ENCODE measurements at places on chromosomes 2 and 18.

DNA sequence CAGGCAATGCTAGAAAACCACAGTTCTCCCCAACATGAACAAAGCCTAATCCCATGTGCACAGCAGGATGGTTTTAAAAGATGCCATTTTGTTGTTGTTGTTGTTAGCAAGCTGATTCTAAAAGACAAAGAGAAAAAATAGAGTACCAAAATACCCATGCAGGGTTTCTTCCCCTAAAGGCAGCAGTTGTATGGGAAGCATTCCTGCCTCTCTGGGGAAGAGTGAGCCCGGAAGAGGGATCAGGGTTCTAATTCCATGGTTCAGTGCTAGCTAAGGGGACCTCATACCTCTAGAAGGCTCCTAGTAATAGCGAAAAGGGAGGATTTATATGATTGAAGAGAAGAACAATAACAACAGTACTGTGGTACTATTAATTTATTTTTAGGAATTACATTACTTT lies 327.6 kb downstream of the DPP10 start:
- DNase-seq: no peak

- no peak for DNase-seq
Observed at GRCh38 chr2:223991611-223992010, 34.3 kb downstream of the MRPL44 start.

GRCh38 chr2:161373942-161374341 lies 42.2 kb upstream of the TBR1 start:
- no peak for DNase-seq

DNA sequence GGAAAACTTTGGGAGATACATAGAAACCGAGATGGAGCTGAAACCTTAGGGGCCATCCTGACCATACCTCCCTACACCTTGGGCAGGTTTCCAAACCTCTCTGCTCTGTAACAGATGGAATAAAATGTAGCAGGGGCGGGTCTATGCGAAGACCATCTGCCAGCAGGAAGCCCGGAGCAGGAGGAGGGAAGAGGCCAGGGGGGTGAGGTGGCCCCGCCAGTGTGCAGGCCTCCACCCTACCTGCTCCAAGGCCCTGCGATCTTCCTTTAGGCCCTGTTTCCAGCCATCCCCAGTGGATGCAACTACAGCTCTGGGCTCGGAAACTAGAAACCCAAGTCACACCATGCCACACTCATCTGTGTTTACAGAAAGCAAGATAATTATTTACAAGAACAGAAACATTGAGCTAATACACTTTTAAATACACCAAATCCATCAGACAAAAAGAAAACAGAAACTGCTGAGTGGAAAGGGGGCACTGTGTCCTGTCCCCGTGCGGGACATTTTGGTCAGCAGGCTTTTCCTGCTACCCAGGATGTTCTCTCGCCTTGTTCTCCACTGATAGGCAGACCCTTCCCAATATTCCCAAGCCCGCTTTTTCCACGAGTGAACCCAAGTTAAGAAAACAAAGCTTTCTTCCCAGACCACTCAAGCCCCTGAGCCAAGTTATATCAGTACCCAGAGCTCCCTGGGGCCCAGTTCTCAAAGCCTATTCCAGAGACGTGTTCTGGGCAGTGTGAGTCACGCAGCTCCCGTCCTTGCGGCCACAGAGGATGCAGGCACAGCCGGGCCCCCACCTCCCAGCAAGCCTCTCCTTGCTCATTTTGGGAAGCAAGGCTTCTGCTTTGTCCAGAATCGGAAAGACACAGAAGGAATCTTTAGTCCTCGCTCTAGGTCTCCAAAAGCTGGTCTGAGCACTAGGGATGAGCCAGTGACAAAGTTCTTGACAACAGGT lies 17.3 kb downstream of the CIB4 start:
- DNase-seq: no peak

DNA sequence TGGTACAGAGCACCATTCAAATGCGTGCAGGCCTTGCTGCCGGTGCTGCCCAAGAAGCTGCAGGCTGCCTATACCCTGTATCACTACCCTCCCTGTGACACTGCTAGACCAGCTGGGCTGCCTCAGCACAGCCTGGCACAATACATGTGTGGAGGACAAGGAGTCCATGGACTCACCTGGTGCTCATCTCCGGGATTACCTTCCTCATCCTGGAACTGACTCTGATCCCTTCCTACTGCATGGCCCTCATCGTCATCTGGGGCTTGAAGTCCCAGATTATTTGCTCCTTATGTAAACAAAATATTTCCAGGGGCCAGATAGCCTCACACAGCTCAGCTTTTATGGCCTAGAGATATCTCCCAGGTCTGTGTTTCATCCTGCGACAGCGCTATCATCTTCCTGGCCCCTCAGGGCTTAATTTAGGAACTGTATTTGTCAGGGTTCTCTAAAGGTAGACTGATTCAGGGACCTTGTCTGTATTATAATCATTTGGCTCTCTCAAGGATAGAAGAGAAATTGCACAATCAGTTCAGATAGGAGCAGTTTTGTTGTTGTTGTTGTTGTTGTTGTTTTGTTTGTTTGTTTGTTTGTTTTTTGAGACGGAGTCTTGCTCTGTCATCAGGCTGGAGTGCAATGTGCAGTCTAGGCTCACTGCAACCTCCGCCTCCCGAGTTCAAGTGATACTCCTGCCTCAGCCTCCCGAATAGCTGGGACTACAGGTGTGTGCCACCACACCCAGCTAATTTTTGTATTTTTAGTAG lies 42.9 kb downstream of the WDR75 start:
- DNase-seq: no peak

Data from NCI-H1436 treated with DMSO at 0.1 percent for 48 hours (cell line).